ENCODE measurements at places on chromosomes 12 and 14.
A peak's percentile ranks its signal among the peaks of the same experiment; 100 is the strongest.

DNA sequence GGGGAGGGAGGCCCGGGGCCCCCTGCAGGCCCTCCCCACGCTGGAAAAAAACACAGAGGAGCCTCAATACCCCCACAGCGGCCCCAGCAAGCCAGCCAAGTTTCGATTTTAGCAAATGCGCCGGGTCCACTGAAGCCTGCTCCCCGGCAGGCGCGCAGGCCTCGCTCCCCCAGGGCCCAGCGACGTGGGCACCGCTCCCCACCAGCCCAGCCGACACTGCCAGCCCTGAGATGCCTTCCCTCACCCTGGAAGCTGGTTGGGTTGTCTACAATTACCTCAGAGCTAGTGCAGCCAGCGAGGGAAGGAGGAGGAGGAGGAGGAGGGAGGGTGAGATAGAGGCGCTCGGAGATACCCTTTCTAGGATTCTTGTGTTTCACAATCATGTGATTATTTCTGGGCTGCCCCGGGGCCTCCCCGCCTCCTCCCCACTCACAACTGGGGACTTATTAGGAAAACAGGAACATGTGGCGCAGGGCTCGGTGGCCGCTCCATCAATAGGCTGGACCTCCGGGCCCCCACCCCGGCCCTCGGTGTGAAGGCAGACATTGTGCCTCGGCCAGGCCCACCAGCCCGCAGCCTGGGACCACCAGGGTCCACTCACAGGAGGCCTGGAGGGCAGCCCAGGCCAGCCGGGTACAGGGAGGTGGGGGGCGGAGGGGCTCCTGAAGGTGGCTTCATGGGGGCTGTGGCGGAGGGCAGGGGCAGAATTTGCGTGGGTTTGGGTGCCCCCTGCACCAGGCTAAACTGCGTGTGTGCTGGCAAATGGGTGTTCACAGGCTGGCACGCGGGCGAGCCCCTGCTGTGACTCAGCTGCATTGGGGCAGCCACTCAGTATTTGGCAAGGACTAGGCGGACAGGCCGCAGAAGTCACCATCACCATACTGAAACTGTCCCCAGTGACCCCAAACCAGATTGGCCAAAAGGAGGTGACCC lies 109.9 kb downstream of the NCOR2 start:
- no peak for DNase-seq

DNA sequence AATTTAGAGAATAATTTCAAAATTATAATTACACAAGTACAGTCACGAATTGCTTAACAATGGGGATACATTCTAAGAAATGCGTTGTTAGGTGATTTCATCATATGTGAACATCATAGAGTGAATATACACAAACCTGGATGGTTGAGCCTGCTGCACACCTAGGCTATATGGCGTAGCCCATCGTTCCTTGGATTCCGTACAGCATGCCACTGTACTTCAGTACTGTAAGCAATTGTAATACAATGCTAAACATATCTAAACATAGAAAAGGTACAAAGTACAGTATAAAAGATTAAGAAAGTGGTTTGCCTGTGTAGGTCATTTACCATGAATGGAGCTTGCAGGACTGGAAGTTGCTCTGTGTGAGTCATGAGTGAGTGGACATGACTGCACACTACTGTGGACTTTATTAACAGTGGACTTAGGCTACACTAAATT lies 286.2 kb downstream of the CACNA1C start:
- DNase-seq = peak; percentile 59

DNA sequence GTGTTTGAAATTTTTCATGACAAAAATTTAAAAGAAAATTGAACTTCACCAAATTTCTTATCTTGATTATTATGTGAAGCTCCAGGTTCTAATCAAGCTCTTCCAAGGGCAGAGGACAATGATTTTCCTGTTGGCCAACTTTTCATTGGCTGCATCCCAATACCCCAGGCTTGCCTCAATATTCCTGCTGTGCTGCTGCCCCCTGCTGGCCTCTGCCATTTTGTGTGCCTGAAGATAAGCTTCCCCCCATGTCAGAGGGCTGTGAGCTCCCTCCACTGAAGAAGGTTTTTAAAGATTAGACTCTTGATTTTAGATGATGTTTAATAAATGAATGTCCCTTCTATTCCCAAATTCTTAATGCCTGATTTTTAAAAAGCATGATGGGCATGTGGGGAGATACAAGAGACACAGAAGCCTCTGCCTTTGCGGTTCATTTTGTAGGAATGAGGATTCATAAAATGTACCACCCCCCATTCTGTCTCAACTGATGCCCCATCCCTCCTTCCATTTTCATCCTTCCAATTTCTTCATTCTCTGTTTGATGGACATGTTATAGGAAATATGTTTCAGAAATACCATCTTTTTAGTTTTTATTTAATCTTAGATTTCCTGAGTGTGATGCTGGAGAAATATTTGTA lies 76.7 kb upstream of the RGS6 start:
- peak; percentile 73 for DNase-seq

GRCh38 chr12:95532851-95533250 lies 18.4 kb downstream of the USP44 start:
- peak; percentile 47 for DNase-seq

DNA sequence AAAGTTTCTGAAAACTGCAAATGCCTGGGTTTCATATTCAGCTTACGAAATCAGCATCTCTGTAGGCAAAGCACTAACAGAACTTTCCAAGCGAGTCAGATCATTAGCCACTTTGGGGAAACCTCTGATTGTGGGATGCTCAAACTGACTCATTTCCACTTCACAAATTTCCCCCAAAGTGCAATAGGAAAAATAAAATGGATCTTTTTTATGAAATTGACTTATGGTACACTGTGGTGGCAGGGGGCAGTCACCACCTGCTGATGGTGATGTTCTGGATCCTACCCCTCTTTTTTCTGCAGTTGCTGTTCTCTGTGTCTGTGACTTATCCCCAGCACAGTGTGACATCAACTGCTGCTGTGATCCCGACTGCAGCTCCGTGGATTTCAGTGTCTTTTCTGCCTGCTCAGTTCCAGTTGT lies 5.6 kb downstream of the TCTN1 start:
- no peak for DNase-seq

DNA sequence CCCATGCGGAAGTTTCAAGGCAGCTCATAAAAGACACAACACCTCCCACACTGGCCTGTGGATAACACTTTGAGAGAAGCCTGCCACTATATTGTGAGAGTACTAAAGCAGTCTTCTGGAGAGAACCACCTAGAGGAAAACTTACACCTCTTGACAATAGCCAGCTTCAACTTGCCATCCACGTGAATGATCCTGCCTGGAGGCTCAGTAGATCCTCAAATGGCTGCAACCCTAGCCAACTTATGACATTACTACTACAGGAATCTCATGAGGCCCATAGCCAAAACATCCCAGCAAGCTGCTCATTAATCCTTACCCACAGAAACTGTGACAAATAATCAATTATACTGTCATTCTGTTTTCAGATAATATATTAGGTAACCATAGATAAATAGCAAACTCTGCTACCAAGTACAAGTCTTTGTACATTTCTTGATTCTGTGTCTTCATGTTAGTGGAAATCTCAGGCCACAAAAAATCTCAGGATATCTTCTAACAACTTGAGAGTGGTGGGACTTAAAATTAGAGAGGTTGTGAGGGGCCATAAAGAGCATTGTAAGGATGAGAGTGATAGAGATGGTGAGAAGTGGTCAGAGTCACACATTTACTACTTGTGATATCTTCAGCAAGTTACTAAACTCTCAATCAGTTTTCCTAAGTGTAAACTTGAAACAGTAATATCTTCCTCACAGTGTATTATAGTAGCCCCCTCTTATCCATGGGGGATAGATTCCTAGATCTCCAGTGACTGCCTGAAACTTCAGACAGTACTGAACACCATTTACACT lies 368.0 kb downstream of the C12orf50 start:
- no peak for DNase-seq

DNA sequence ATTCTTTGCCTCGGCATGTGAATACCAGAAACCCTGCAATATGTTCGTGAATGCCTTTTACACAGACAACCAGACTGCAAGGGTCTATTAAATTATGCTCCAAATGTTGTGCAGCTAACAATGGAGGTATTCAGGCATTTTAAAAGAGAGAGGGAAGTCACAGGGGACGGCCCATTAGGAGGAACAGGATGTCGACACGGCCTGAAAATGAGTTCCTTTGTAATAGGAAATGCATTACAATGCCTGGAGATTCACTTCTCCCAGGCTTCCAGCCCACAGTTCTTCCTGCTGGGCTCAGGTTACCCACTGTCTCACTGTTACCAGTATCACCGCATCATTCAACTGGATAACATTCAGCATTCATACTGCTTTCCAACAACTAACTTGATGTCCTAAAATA lies 2.5 kb downstream of the DUSP6 start:
- peak; percentile 79 for DNase-seq

DNA sequence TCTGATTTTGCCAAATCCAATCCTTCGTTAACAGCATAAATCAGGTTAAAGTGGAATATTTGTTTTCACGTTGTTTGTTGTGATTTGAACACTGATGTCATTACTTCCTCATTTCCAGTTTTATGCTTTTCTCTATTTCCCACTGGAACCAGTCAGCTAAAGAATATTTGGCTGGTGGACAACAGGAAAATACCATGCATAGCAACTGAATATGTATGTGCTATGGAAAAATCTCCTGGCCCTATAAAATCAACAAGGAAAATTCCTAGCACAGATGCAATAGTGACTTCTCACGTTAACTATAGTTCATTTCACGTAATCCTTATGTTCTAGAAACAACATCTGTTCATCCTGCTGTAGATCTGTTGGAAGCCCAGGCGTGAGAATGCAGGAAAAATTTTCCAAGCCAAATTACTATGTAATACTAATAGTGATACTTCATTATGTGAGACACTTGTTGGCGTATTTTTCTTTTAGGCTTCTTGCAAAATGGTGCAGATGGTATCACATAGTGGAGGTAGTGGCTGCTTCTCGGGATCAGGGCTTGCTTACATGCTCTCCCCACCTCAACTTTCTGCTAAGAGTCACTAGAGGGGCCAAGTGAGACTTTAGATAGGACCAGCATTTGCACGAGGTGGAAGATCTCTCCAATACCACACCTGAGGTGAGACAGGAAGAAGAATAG lies 86.3 kb upstream of the USP44 start:
- peak; percentile 42 for DNase-seq

- DNase-seq = no peak
Observed at GRCh38 chr12:62400135-62400534, 66.5 kb upstream of the MON2 start.

DNA sequence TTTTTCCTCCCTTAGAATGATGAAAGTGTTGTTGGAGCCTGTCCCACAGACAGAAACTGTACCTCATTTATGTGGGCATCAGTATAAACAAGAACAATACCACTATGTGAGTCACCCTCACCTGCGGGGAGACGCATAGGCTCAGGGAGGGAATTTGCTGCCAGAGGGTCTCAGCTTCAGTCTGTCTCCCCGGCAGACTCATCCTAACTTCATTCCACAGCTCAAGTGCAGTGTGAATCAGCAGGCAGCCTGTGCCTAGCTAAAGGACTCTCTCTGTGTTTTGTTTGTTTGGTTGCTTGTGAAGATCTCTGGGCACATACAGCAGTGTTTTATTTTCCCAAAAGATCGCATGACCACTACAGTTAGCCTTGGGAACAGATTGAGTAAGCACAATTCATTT lies 98.9 kb downstream of the PRKCH start:
- peak; percentile 70 for DNase-seq

DNA sequence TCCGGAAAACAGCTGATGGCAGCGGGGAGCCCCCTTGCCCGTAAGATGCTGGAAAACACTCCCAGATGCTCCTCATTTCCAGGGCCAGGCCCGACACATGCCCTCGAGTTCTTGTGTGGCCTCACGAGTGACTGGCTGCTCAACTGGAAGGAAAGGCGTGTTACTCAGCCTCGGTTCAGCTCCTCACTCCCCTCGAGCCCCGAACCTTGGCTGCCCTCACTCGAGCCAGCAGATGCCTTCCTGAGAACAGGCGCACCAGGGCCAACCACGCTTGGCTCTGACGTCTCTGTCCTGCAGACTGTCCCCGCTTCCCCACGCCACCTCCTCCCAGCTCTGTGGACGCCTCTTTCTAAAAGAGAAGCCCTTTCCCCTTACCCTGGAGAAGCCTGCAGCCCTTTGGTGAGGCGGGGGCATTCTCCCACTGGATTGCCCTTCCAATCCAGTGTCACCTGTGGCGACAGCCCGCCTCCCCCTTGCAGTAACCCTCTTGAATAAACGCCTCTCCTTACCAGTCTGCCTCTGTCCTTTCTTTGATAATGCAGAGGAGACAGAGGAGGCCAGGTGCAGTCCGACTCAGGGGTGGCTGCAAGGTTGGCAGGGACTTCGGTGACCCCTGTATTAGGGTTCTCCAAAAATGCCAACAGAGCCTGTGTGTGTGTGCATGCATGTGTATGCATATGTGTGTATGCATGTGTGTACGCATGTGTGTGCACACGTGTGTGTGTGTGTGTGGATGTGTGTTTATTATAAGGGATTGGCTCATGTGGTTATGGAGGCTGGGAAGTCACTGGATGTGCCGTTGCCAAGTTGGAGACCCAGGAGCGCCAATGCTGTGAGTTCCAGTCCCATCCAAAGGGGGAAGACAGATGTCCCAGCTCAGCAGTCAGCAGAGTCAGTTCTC lies 166.3 kb downstream of the KIF26A start:
- no peak for DNase-seq

DNA sequence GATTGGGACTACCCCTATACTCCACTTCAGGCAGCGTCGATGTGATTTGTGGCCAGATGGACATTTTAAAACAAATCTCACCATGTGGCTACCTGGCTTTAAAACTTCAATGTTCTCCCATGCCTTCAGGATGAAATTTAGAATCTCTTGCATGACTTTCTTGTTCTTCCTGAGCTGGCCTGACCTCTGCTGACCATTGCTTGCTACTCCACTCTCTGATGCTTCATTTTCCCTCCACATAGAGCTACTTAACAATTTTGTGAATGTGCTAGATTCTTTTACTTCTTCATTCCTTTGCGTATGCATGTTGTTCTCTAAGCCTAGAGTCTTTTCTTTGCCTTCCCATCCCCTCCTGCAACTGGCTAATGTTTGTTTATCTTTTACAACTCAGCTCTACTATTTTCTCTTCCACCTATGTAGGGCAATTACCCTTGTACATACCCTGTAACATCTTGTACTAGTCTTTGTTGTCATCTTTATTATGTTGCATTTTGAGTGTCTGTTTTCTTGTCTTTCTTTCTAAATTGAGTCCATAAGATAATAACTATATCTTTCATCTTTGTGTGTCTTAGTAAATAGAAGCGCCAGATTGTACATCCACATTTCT lies 41.2 kb downstream of the YLPM1 start:
- peak; percentile 10 for DNase-seq

- DNase-seq = no peak
Observed at GRCh38 chr12:526089-526488, 66.3 kb downstream of the B4GALNT3 start.

GRCh38 chr12:59085690-59086089 lies 165.4 kb upstream of the LRIG3 start:
- DNase-seq = no peak

GRCh38 chr14:84826294-84826693 lies 703.6 kb upstream of the FLRT2 start:
- no peak for DNase-seq

- DNase-seq = no peak
Observed at GRCh38 chr14:101370593-101371569, 190.4 kb upstream of the DIO3 start.
